ENCODE measurements at places on chromosomes 11 and 22.

DNA sequence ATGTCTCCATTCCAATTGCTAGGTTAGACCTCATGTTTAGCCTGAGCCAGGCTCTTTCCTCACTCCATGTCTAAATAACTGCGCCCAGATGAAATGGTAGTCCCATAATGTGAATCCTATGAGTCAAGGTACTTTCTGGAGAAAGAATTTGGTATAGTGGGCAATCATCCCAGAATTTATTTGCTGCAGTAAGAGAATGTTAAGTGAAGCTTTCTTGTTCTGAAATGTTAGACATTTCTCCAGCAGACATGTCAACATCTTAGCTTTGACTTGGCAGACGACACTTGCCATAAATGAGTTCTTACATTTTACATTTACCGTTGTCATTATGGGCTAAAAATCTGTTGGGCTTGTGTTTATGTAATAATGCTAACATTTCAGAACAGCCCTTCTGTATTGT is 165.2 kb downstream of the PGR start:
- no peak for DNase-seq

GRCh38 chr22:47200273-47201051 is 438.0 kb downstream of the TBC1D22A start:
- no peak for DNase-seq

DNA sequence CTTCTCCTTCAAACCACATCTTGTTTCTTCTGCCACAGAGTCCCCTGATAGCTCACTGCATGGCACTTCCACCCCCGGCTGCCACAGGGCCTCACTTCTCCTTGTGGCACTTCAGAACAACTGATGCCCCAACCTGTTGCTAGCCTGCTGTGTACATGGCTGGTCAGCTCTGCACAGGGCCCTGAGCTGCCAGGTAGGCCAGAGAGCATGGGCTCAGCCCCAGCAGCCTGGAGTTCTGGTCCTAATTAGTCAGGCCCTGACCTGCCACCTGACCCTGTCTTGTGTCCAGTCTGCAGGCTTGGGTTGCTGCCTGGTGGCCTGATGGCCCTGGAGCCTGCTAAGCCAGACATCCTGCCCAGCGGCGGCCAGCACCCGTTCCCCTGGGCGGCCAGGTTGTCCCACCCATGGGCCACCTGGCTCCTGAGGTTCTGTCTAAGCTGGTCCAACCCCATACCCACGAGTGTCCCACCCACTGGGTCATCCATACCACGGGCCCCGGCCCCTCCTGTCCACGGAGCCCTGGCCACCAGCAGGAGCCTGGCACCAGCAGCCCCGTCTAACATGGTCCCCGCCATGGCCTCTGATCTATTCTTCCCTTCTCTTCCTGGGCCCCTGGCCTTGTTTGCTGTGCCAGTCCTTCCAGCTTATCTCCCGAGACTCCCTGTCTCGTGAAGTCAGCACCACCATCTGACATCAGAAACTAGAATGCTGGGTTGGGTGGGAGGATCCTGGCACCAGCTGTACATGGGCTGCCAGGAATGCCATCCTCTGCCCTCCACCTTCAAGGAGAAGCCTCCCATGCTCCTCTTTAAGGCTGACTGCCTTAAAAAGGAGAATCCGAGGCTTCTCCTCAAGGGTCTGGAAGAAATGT is 3.1 kb upstream of the CERK start:
- no peak for DNase-seq

GRCh38 chr22:38025514-38025913 is 31.7 kb upstream of the PICK1 start:
- DNase-seq = no peak

GRCh38 chr11:76830639-76831327 is 29.9 kb upstream of the ACER3 start:
- DNase-seq = no peak

DNA sequence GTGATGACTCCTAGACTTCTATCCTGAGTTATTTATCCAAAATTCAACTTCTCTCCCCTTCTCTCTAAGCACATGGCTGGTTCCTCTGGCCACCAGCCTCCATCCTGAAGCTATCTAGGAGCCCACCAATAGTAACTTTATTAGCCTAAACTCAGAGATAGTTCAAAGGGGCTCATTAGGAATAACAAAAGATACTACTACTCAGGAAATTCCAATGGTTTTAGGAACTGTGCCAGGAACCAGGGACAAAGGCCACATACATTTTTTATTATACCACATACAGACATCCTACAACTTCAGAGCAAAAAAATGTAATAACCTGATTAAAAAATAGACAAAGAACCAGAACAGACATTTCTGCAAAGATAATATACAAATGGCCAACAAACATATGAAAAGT is 27.9 kb downstream of the SLC25A17 start:
- no peak for DNase-seq

DNA sequence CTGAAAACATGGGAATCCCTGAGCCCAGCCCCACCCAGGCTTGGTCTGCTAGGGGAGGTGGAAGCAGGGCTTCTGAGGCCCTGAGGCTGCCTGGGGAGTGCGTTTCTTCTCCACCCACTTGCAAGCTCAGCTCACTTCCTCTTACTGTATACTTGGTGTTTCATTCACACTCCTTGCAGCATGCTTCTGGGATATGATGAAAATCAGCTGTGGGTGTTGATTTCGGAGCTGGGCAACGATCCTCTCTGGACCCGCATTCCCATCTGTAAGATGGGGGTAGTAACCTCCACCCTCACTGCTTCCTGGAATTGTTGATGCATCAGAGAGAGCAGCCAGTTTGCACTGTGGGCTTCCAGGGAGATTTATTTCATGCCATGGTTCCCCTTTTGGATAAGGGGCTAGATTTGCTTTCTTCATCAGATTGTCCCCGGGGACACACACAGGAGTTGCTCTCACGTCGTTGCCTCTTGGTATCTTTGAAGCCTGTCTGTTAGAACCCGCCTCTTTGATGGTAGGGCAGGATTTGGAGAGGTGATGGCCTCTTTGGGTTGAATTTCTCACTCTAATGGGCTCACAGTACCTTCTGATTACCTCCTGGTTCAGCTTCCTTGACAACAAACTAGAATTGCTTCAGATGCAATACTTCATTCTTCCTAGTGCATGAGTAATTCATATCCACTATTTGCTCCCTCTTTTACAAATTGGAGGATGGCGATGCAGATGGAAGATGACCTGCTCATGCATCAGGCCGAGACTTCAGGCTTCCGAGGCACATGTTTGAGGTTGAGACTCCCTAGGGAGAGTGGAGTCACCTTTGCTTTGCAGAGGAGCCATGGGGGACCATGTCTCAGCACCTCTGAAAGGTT is 40.4 kb downstream of the BCR start:
- no peak for DNase-seq

GRCh38 chr11:102111011-102111786 is 952 bp downstream of the YAP1 start:
- peak; percentile 88 for DNase-seq

- no peak for DNase-seq
These were observed 1.6 kb downstream of the RNASEH2C start for GRCh38 chr11:65718964-65719492.

- no peak for DNase-seq
These were observed 89.7 kb downstream of the ZC3H12C start for GRCh38 chr11:110182886-110183285.

GRCh38 chr22:23035557-23036277 is 34.6 kb upstream of the GNAZ start:
- no peak for DNase-seq

- DNase-seq = no peak
These were observed 11.8 kb downstream of the KLHL22 start for GRCh38 chr22:20483771-20484170.

DNA sequence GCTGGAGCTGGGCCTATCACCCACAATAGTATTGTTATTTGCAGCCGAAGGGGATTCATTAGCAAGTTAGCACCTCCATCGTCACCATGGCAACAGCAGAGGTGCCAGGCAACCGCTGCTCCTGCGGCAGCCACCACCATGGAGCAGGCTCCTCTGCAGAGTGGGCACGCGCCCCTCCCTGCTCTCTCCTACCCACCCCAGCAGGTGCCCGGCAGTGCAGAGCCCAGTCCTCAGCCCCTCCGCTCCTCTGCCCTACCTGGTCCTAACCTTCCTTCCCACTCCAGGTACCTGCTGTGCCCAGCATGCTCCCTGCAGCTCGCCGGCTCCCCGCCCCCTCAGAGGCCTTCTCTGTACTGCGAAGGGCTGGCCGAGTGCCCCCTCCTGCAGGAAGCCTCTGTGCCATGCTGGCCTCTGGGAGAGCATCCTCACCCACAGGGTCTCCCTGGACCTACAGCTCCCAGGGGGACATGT is 3.6 kb downstream of the DUSP8 start:
- no peak for DNase-seq

DNA sequence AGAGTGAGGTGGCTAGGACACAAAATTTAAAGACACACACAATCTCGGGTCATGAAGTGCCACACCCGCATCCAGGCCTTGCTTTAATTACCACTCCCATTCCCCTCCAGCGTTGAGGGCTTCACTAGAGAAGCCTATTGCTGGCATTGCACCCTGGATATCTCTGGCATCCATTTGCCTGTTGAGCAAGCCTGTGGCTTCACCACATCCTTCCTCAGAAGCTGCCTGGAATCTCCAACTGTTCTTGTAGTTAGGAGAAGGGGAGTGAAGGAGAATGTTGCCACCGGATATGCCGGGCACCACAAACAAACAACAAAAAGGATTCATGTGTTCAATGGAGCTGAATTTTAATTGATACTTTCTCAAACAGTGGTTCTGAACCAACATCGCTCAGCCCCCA is 34.4 kb upstream of the RCN1 start:
- no peak for DNase-seq

GRCh38 chr11:11039208-11039965 is 181.5 kb upstream of the ZBED5 start:
- DNase-seq = no peak

DNA sequence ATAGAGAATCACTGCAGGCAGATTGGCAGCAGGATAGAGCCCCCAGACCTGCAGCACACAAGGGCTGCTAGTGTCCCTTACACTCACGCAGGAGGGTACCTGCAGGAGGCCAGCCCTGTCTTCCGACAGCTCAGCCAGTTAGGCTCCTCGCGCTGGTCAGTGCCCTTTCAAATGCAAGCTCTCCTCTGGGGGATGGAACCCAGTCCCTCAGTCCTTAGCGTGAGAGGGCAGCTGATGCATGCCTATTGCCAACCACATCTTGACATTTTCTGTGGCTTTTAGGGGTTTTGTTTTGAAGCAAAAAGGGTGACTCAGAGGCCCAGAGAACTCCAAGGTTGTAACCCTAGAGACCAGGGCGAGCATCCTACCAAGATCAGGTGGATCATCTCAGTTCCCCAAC is 40.0 kb downstream of the WNT11 start:
- DNase-seq = no peak

- DNase-seq = no peak
These were observed 17.4 kb downstream of the BMAL1 start for GRCh38 chr11:13294771-13295579.

DNA sequence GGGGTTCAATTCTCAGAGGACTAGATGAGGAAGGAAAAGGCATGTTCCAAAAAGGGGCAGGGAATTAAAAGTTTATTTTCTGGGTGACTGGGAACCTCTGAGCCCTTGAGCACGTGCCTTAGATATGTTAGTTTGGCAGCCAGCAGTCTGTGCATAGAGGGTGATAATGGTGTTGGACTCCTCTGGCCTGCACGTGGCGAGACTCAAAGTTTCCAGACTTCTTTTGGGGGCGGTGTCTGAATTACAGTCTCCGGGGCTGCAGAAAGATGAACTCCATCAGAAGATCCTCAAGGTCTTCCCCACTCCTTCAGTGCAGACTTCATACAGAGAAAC is 861 bp upstream of the ZNRF3 start:
- no peak for DNase-seq

GRCh38 chr11:13183094-13183825 is 94.3 kb upstream of the BMAL1 start:
- no peak for DNase-seq
